Ammon's horn (tissue), 1 donor: ENCODE measurements at places on chromosomes 12 and 14.

- DNase-seq = no peak
These were observed 10.9 kb upstream of the TAC3 start for GRCh38 chr12:57027011-57027804.

GRCh38 chr12:92425165-92425564 lies 277.6 kb upstream of the PLEKHG7 start:
- no peak for DNase-seq

DNA sequence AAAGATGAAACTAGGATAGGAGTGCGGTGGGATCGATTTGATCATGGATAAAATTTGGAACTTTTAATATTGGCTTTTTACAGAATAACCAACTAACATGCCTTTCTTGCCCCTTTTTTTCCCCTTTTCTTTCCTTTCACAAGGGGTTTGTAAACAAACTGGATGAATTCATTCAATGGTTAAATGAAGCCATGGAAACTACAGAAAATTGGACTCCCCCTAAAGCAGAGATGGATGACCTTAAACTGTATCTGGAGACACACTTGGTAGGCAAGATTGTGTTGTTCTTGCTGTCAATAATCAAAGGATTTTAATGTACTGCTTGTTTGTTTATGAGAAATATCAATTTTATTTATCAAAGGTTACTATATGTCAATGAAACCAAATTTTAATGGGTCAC lies 247.9 kb downstream of the AKAP6 start:
- DNase-seq = no peak

DNA sequence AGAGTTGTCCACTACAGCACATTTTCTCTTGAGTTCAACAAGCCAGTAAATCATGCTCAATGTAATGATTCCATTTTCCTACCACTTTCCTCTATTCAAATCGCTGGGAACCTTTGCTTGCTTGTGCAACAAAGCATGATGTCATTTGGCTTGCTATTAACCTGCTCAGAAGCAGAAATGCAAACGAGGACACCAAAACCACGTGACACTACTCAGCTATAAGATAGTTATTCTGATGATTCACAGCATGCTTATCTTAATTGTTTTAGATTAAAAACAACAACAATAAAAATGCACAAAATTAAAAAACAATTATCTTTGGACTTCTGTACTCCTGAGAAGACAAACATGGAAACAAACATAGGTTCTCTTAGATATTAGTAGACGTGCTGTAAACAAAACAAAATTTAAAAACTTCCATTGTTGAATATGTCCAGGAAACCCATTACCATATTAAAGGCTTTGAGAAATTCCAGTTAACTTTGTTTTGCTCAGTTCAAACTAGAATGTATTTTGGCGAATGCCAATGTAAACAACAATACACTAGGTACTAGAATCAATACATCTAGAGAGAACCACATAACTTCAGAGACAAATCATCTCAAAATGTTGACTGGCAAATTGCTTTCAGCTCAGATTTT lies 77.5 kb upstream of the KRAS start:
- DNase-seq = no peak

GRCh38 chr12:65754290-65754689 lies 70.0 kb upstream of the HMGA2 start:
- DNase-seq = no peak

DNA sequence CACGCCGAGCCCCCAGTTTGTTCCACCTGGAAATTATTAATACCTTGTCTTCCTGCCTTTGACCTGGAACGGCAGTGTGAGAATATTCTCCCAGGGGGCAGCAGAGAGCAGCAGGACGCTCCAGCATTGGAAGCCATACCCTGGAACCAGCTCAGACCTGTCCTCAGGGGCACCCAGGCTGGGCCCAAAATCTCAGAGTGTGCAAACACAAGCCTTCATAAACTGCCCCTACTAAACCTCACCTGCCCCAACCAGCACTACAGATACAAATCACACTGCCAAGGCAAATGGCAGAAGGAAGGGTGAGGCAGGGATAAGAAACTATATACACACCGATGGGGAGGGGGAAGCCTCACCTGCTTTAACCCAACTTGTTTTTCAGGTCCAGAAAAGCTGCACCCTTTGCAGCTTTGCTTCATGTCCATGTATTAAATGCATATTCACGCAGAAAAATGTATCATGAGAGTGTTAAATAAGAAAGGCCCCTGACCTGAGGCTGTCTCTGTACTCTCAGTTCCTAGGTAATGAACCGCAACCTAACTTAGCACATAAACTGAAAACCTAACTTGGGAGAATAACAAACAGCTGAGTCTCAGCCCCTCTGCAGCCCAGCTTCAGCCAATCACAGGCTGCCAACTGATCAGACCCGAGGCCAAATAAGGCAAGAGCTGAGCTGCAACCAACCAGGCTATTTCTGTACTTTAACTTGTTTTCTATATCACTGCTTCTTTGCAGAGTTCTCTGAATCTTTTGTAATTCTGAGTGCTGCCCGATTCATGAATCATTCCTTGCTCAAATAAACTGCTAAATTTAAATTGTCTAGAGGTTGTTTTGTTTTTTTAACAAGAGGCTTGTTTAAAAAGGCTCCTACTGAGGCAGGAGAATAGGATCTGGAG lies 130.1 kb downstream of the SPTSSA start:
- DNase-seq = peak; percentile 45

DNA sequence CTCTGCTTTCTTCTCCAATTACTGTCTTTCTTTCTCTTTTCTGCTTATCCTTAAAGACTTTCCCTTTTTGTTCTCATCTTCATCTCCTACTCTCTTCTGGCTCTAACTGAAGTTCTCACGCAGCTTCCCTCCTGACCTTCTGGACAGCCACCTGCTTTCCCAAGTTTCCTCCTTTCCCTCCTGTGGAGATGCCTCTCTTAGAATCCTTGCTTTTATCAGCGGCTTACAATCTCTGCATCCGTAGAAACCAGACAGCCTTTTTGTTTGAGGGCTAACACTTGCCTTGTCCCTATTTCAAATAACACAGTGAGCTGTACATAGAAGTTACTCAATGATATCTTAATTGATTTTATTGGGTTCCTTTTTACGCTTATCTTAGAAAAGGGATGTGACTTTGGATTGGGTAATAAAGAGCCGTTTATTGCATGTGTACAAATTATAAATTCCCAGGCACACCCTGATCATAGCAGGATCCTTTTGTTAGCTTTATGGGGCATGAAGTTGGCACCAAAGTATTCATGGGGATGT lies 2.1 kb upstream of the LGALS3 start:
- no peak for DNase-seq

GRCh38 chr12:45284096-45284901 lies 68.4 kb downstream of the ANO6 start:
- no peak for DNase-seq

DNA sequence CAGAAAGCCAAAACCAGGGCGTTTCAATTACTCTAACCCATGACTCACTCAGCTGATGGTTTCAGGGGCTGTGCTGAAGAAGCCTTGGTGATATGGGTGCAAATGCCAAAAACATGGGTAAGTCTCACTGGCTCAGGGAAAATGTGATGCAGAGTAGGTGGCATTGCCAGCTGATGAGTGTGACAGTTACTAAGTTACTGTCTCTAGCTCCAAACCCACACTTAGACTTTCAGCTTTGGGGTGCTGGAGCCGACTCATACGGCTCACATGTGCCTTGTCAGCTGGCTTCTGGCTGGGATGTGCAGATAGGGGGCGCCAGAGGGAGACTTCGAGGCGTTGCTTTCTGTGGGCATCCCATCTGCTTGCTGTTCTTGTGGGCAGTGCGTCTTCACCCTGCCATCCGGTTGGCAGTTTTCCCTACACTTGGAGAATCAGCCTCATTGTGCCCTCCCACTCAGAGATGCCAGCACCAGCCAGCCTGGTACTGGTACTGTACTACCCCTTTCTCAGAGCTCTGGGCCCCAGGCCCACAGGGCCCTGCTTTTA lies 11.1 kb upstream of the KRT7 start:
- DNase-seq = peak; percentile 66

GRCh38 chr12:51955702-51956101 lies 4.2 kb downstream of the ACVR1B start:
- no peak for DNase-seq
